NCI-H510A (cell line): ENCODE measurements at places on chromosomes 1 and 21.

GRCh38 chr21:39915881-39916280 is 48.6 kb downstream of the PCP4 start:
- no peak for DNase-seq

DNA sequence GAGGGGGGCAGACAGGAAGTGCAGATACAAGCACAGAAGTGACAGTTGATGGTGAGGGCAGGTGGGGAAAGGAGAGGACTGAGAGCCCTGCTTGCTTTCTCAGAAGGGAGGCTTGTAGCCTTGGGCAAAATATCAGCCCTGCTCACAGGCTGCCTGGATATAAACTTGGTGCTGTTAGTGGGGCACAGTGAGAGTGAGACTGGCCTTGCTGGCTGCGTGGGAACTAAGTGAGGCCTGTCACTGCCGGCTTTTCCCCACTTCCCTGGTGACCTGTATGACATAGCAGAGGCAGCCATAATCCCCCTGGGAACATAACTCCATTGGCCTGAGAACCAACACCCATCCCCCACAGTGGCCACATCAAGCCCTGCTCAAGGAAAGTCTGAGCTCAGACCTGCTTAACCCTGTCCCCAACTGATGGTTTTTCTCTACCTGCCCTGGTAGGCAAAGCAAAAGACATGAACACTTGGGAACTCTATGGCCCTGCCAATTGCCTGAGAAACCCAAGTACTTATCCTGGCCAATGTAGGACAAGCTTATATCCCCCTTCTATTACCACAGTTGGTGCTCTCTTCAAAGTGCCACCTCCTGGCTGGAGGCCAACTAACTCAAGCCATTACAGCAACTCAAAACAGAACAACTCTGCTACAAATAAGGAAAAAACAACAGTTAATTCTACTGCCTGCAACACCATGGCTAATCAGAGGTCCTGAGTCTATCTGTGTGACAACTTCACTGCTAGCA is 472.7 kb downstream of the PLPP3 start:
- no peak for DNase-seq

DNA sequence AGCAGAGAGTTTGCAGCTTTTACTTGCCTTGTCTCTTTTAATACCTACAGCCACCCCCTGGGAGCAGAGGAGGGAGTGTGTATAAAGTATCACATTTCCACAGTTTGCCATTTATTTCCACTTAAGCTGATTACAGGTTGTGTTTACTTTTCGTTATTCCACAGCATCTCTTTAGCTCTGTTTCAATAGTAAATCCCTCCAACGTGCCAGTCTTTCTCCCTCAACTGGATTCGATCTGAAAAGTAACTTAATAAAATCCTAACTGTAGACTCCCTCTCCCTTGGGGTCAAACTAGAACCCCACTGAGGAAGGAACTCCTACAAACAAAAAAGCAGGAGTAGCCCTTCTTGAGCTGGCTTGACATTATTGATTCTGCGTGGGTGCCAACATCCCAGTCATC is 3.1 kb upstream of the FCGR2A start:
- DNase-seq, result no peak

- DNase-seq, result no peak
Observed at GRCh38 chr1:17873007-17873675, 118.0 kb downstream of the ACTL8 start.

DNA sequence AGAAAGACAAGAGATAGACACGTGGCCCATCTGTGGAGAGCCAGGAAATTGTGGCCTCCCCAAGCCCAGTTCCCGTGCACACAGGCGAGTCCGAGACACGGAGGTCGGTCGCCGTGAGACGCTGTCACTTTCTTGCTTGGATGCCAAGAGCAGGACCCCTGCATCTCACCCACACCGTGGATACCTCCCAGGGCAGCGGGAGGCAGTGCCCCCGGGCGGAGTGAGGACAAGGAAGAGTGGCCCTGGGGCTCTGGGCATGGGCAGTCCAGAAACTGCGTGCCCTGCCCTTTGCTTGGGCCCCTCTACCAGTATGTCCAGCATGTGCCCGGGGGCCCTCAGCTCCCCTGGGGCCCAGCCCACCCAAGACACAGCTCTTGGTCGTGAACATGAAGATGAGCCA is 24.7 kb upstream of the ARHGEF16 start:
- DNase-seq, result no peak

DNA sequence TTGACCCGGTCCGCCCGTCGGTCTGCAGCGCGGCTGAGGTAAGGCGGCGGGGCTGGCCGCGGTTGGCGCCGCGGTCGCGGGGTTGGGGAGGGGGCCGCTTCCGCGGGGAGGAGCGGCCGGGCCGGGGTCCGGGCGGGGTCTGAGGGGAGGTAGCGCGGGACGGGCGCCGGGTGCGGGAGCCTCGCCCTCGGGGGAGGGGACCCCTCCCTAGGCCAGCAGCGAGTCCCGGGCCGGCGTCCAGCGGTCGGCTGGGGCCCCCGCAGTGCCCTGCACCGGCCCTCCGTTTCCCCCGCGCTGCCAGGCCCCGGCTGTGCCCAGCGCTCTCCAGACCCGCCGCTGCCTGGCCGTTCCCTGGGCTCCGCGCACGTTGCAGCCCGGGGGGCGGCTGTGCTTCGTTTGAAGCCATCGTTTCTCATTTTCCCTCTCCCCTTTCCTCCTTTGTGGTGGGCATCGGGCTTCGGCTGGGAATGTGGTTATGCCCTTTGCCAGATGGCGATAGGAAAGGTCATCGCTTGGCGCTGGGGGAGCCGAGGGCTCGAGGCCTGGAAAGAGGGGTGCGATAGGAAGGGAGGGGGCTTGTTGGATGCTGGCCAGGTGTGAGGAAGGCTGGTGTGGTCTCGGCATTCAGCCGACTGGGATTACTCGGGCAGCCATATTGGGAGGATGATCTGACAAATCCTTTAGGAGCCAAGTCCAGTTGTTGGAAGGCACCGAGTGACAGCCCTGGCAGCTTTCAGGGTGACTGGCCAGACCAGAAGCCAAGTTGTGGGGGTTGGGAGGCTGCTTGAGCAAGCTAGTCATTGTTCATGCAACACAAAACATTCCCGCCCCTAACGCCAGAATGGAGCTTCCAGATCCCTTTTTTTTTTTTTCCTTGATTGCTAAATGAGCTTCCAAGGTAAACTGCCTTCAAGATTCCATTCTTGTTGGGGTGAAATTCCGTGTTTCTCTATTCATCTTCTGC is 753 bp downstream of the KIF1B start:
- peak; percentile 84 for DNase-seq

- DNase-seq, result no peak
Observed at GRCh38 chr1:113551728-113552127, 161.4 kb downstream of the MAGI3 start.

GRCh38 chr1:65278376-65279069 is 30.8 kb upstream of the DNAJC6 start:
- no peak for DNase-seq

DNA sequence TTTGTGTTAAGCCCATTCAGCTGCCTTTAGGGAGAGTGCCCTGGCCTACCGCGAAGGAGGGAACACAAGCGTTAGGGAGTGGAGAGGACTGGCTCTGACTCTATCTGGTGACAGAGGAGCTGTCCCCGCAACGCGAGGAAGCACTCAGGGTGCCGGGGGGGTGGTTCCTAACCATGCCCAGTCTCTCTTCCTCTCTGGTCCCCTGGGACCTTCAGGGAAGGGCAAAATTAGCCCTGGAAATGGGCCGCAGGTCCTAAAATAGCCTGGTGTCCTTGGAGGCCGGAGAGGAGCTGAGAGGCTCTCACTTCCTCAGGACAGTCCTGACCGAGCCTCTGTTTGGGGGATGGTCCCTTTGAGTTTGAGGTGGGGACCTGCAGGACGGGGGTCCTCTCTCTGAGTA is 5.8 kb downstream of the SLC45A1 start:
- no peak for DNase-seq

DNA sequence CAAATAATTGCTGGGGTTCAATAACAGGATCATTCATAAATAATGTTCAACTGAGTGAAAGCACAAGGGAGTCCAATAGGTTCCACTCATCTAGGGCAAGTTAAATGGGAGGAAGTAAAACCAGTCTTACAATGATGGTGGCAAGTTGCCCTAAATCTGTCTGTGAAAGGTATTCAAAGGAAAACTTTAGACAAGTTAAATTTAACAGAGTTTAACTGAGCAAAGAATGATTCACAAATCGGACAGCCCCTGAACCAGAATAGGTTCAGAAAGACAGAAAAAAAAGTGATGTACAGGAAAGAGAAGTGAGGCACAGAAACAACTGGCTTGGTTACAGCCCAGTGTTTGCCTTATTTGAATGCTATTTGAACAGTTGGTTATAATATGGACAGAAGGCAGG is 183.5 kb upstream of the ADGRL4 start:
- DNase-seq, result no peak

DNA sequence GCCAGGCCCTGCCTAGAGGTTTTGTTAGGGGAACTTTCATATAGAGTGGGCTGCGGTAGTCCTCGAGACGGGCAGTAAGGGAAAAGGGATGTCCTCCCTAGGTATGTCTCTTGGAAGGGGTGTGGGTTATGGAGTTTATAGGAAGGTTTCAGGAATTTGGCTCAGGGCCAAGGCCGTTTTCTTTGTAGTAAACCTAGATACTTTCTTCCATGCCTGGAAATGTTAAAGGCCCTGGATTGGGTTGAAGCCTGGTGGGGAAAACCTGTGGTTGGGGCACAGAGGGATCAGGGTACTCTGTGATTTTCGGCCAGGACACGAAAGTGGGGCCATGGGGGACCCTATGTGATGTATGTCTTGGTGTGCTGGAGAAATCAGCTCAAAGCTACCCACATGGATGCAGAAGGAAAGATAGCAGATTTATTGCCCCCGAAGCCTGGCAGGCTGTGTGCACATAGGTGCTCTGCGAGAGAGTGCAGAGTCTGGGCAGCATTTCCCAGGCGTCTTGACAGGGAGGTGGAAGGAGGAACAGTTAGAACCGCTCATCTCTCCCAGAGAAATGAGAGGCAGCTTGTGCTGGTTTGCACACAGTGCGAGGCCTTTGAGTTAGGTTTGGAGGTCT is 1.7 kb downstream of the SNAP47 start:
- DNase-seq, result no peak
